ENCODE measurements at places on chromosomes 5 and 9.

GRCh38 chr5:178475422-178475821 is 114.8 kb downstream of the COL23A1 start:
- DNase-seq = no peak

GRCh38 chr9:34131571-34131970 is 5.1 kb upstream of the DCAF12 start:
- no peak for DNase-seq

- no peak for DNase-seq
Observed at GRCh38 chr9:100911273-100911672, 117.3 kb upstream of the PLPPR1 start.

DNA sequence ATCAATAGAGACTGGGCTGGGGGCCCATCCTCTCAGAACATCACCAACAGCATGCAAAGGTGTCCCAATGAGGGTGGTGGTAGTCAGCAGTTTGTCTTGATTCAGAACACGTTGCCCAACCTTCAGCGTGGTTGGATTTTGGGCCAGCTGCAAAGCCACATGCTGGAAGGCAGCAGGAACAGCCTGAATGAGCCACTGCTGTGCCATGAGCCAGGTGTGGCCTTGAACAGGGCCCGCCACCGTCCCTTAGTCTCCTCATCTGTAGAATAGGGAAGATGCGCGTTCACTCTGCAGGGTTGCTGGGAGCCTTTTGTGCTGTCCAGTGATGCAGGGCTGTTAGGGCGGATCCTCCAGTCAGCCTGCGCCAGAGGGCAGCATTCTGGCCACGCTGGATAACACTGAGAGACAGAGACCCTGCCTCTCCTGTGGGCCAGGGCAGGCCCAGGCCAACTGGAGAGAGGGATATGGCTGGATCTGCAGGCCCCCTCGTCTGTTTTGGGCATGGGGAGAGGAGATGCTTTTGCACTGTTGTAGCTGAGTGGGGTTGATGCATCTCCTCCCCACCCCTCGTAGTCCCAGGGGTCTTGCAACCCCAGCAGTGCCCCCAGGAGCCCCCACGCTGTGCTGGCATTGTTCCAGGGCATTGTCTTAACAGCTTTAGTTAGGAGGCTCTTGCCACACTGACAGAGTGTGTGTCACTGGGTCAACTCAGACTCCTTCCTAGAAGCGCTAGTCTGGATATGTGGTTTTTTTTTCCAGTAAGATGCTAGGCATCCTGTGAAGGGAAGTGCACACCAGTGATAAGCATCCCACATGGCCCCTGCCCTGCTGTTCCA is 42.1 kb downstream of the SLC46A2 start:
- no peak for DNase-seq

- peak; percentile 17 for DNase-seq
Observed at GRCh38 chr9:71562140-71562539, 206.2 kb downstream of the CEMIP2 start.

- DNase-seq = no peak
Observed at GRCh38 chr9:82675605-82676004, 387.3 kb downstream of the RASEF start.

DNA sequence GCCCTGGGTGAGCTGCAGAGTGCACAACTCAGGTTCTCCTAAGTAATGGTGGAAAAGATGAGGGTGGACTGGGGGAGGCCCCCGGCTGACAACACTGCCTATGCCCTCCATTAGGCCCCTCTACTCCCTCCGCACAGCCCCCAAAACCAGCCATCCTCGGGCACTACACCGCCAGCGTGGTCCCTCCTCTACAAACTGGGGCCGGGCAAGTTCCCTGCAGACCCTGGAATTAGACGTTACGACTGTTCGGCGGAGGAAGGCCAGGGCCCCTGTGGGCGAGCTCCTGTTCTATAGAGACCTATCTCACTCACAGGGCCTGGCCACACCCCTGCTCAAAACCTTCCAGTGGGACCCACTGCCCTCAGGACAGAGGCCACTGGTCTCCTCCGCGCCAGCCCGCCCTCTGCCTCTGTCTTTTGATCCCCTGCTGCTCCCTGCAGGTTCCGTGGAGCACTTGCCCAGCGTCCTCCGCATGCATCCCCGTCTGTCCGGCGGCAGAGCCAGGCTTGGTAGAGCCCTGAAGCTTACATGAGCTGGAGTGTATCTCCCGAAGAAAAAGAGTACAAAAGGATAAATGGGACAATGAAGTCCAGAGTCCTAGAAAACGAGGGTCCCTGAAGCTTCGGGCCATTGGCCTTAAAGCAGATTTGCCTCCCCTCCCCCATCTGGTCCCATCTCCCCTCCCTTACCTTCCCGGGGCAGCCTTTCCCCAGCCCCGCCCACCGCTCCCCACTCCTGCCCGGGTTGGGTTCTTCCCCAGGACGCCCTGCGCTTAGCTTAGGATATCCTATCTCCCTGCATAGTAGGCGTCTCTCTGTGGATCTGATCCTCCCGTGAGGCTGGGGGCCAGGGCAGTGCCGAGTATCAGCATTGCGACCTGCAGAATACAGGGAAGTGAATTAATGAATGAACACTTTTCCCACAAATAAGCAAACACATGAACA is 71.3 kb downstream of the HRH2 start:
- DNase-seq = no peak

- no peak for DNase-seq
Observed at GRCh38 chr9:91682806-91683205, 259.2 kb upstream of the NFIL3 start.

DNA sequence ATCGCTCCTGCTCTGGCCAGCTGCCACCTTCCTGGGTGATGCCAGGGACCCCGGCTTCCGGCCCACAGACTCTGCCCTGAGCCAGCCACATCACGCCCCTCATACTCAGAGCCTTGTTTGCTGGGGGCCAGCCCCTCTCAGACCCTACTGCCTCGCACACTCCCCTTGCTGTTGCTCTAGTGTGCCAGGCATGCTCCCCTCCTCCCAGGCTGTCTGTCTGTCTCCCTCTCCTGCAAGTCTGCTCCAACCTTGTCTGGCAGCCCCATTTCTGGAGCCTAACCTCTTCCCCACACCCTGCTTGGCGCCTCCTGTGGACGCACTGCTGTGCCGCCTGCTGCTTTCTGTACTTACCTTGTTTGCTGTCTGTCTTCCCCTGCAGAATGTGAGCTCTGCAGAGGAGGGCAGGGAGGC is 184.7 kb downstream of the HSPA4 start:
- DNase-seq = no peak

GRCh38 chr5:155250596-155250995 is 237.0 kb downstream of the KIF4B start:
- DNase-seq = no peak

DNA sequence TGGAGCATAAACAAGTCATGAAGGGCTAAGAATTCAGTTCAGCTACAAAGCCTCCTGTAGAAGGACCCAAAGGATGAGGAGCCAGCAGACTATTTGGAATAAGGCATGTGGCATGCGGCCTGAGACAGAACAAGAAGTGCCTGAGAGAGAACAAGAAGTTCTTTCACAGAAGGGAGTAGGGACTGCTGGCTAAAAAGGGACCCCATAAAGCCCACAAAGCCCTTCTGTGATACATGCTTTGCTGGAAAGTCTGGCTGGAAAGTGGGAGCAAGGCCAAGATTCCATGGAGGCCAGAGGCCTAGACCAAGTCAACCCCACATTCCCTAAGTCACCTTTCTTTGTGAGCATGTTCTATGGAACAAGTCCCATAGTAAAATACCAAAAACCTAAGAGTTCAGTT is 35.9 kb upstream of the UBAP2 start:
- DNase-seq = no peak

DNA sequence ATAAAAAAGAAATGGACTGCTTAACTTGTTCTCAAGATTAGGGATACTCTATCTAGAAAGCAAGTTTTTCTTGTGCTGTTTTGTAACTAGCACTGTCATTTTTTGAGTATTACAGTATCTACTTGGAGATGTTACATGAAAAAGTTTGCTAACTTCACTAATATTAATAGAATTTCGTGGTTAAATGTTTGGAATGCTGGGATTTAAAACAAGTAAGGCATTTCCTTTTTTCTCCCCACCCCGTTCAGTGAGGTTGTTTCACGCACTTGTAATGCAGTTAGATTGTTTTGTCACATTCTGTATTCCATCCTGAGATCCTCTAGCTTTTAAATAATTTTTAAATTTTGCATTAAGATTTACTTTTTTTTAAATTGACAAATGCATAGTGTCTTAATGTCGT is 20.0 kb upstream of the TEK start:
- no peak for DNase-seq

DNA sequence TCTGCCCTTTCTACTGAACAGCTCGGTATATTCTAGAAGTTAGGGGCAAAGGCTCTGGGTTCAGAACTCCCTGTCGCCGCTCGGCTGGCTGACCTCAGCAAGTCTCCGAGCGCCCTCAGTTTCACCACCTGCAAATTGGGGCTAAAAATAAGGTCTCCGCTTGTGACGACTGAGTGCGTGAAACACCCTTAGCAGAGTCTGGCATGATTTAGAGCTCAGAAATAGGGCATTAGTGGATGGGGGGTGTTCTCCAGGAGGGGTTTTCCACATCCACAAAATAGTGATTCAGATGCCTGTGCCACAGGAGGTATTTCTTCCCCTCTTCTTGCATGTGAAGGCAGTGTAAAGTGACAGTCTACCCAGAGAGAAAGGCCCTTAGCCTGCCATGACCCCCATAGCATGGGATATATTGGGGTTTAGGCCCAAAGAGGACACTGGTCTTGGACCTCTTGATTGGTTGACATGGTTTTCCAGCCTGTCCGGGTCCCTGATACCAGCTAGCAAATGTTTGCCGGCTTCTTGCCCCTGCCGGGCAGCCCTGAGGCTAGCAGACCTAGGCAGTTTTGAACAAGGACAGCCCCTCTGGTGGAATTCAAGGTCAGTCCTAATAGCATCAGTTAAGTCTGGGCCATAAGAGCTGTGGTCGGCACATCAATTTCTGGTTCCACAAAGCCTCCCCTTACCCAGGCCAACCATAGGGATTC is 1.4 kb downstream of the ERGIC1 start:
- DNase-seq = no peak

DNA sequence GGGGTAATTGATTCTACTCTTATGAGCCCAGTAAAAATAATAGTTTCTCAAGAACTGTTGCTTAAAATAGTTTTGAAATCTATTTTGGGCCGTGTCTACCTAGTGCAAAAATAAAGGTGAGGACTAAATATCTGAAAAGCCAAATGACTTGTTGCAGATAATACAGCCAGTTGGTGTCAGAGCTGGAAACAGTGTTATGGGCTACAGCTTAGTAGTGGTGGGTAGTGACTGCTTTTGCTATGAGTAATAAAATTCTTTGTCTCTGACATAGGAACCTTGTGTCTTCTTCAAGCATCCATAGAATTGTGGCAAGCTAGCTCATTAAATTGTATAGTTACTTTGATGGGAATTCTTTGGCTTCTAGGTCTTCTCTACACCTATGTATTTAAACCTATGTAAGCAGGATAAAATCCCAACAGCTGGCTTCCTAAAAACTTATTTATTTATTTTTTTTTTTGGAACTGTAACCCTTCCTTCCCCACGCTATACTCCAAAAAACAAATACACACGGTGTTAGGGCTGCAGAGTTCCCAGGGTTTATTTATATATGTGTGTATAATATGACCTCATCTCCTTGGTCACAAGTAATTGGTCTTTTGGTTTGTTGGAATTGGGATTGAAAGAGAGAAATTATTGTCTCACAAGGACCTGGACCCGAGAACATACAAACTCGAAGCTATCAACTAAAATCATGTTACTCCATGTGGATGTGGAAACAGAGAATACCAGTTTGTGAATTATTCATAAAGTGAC is 138.0 kb downstream of the NUDT12 start:
- DNase-seq = no peak

GRCh38 chr9:14315875-14316601 is 2.1 kb upstream of the NFIB start:
- no peak for DNase-seq

DNA sequence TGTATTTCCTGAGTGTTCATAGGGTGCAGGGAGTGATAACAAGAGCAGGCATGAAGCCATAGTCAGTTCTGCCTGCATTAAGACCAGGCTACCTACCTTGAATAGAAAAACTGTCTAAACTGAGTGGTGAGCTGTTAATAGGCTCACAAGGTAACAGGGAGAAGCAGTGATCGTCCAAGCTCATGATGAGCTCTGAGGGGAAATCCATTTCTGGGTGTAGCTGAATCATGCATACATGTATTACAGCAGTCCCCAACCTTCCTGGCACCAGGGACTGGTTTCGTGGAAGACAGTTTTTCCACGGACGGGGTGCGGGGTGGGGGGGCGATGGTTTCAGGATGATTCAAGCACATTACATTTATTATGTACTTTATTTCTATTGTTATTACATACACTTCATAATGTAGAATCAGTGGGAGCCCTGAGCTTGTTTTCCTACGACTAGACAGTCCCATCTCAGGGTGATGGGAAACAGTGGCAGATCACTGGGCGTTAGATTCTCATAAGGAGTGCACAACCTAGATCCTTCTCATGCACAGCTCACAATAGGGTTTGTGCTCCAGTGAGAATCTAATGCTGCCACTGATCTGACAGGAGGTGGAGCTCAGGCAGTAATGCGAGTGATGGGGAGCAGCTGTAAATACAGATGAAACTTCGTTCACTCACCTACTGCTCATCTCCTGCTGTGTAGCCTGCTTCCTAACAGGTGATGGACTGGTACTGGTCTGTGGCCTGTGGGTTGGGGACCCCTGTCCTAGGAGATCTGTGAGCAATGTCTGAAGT is 100.0 kb upstream of the IL6ST start:
- DNase-seq = no peak

DNA sequence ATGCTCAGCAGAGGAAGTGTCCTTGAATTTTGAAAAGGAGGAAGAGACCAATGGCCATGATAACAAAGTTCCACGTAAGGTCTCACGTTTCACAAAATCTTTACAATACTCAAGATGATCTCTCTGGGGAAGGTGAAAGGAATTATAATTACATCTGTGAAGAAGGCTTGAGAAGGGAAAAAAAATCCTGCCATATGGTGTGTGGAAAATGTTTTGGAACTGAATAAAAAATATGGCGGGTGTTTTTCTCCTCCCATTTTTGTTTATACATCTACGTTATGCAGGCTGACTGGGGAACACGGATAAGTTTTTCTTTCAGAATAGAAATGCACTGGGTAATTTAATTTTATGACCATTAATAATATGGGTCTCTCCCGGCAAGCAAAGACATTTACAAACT is 425.6 kb upstream of the BRINP1 start:
- DNase-seq = no peak

- DNase-seq = no peak
Observed at GRCh38 chr5:120765189-120765588, 301.1 kb downstream of the PRR16 start.
